Suppressor macrophage treated with lipopolysaccharide for 4 hours (primary cell): ENCODE measurements at places on chromosomes 6 and 20.

- DNase-seq = peak; percentile 43
Measured at GRCh38 chr20:44745598-44746366, at the start of gene KCNK15. TSS of gene KCNK15 (plus strand) at chr20:44745865. CDS start at chr20:44745911, 46 bp downstream.

DNA sequence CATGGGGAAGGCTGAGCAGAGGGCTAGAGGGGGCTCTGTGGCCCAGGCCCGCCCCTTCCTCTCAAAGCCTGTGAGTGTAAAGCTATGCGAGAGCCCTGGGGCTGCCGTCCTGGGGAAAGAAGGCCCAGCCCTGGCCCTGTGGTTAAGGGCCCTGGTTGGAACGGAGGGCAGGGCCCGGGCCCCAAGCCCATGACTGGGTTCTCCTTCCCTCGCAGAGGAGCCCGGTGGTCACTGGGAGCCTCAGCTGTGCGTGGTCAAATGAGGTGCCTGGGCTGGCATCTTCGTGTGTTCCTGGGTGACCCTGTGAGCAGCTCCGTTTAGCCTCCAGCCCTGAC is 56.0 kb downstream of the SMOC2 start:
- no peak for DNase-seq

DNA sequence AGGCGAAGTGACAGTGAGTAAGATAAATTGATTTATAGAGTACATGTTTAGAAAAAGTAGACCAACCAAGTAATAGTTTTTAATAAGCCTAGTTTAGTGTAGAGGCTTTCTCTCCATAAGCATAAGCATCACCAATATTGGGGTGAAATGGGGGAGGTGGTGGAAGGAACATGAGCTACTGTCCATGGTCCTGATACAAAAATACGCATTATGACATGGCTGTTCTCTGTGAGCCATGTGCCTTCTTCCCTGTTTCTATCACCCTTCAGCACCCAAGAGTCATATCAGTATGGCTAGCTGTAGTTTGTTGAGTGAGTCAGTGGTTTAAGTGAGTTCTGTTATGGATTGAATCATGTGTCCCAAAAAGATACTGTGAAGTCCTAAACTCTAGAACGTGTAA is 150.8 kb downstream of the EDN1 start:
- DNase-seq = no peak

GRCh38 chr20:23550227-23550626 is 18.1 kb downstream of the CST9L start:
- no peak for DNase-seq

DNA sequence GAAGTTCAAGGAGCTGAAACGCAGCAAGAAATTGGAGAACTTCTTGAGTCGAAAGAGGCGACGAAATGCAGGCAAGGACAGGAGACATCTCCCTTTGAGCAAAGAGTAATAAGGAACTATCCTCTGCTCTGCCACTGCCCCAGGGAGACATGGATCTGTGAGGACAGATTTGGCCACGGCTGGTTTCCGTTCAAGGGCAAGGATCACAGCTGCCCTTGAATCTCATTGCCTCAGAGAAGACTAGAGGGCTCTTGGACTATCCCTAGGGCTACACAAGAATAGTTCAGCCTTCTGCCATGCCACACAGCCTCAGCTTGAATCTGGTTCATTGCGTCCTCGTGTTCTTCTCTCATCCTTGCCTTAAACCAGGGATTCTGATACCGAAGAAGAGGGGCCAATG is 7.7 kb downstream of the RRP36 start:
- no peak for DNase-seq

DNA sequence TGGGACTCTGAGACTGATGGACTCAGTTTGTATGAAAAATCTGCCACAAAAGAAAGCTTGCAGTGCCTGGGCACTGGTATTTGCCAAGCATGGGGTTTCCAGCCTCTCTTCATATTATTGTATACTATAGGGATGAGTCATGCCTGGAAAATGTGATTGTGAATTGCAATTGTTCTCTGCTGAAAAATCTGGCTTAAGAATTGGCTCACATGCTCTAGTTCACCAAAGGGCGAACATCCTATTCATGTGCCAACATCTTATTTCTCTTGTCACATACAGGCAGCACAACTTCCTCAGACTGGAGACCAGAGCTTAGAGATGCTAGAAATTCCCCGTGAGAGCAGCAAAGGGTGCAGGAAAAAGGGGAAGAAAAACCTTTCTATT is 103.6 kb upstream of the KCNK16 start:
- peak; percentile 54 for DNase-seq

GRCh38 chr6:128617285-128617684 is 96.9 kb upstream of the PTPRK start:
- no peak for DNase-seq

- no peak for DNase-seq
Measured at GRCh38 chr6:4253604-4254231, 118.3 kb upstream of the ECI2 start.

DNA sequence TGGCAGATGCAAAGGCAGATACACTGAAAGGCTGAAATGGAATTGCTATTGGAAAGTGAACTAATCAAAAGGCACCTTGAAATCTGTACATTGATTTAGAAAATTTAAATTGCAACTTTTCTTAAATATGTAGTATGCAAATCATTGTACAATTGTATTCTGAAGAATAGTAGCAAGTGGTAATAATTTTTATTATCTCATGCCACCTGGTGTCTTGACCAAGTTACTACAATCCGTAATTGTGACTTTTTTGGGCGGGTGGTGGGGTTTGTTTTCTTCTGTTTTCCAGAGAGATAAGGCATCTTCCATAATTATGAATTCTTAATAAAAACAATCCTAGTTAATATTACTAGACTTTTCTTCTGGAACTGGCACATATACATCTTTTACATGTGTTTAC is 12.5 kb upstream of the BCKDHB start:
- peak; percentile 49 for DNase-seq

DNA sequence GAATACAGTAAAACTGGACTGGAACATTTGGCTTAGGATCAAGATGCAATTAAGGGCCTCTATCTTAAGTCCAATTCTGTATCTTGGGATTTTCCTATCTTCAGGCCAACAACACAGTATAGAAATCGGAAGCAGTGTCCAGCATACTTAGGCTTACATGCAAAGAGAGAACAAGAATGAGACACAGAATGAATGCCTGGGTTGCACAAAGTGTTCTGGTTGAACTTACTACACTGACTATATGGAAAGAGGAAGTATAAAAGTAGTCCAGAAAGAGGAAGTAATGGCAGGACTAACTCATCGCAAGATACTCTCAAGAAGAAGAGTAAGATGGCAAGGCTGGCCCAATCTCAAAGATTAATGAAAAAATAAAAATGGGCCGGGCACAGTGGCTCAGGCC is 87.6 kb downstream of the BTBD9 start:
- DNase-seq = peak; percentile 84

GRCh38 chr20:6401893-6402557 is 279.2 kb upstream of the FERMT1 start:
- DNase-seq = no peak

GRCh38 chr6:84671183-84671582 is 93.2 kb downstream of the TBX18 start:
- DNase-seq = no peak

- no peak for DNase-seq
Measured at GRCh38 chr6:130098317-130098716, 79.9 kb downstream of the L3MBTL3 start.

- DNase-seq = no peak
Measured at GRCh38 chr6:93787841-93788240, 368.5 kb upstream of the EPHA7 start.
